ENCODE measurements at places on chromosomes 7 and 10.

DNA sequence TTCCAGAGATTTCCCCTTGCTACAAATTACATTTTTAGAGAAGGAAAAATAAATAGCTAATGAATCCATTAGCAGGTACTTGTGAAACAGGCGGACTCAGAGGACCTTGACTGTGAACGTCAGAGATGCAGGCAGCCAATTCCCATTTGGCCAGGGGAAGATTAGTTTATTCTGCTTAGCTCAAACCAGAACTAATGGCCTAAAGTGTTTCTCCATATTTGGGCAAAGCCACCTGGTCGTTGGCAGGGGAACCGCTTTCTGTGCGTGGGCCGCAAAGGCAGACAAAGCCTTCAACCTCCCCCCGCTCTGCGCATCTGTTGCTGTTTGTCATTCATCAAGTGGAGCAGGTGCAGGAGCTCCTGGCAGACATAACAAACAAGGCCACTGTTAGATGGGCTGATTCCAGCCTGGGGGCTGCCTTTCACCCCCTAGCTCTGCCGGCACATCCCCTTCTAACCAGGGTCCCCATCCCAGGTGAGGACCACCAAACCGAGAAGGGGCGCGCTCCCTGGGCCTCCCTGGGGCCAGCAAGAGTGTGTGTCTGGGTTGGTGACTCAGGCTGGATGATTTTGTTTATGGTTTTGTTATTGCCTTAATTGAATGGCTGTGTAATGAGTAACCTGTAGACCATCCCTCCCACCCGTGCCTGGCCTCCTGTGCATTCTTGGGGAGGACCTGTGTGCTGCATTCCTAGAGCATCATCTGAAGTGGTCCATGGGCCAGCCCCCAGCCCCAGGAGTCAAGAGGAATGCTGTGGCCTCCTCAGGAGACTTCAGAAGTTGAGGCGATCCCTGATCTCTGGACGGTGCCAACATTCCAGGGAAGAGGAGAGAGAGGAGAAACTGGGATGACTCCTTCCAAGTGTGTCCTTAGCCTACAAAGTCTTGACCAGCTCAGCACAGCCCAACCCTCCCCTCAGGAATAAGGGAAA, 14.5 kb upstream of the CPA1 start:
- no peak for DNase-seq

DNA sequence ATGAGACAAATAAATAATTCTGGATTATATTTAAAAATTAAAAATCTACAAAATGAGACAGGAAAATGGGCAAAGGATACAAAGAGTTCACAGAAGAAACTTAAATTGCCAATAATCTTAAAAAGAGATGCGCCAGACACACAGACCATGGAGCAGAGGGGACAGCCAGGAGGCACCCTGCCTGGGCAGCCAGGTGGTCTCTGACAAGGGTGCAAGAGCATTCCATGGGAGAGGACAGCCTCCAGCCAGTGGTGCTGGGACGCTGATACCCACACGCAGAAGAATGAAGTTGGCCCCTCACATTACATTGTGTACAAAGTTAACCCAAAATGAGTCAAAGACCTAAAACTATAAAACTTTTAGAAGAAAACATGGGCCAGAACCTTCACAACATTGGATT, 106.3 kb downstream of the NKX6-2 start:
- DNase-seq: no peak

DNA sequence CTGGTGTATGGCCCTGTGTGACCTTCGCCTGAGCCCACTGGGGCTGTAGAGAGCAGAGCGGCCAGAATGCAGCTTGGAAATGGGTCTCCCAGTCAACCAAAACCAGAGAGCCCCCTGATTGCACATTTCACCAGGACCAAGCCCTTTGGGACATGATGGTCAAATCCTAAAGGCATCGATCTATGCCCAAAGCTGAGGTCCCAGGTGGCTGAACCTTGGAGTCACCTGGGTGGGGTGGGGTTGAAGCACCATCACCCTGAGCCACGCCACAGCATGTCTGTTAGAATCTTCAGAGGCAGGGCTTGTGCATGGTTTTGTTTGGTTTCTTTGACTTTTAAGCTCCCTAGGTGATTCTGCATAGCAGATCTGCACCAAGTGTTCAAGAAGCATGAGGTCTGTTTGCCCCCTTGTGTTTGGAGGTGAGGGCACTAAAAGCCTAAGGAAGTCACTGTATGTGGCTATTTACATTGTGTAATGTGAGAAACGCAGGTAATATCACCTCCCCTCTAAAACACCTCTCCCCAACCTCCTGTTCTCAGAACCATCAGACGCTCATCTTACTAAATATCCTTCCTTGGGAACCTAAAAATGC, 9.6 kb downstream of the PKD1L1 start:
- no peak for DNase-seq

- no peak for DNase-seq
Measured at GRCh38 chr7:81503336-81503735, 266.5 kb downstream of the HGF start.

DNA sequence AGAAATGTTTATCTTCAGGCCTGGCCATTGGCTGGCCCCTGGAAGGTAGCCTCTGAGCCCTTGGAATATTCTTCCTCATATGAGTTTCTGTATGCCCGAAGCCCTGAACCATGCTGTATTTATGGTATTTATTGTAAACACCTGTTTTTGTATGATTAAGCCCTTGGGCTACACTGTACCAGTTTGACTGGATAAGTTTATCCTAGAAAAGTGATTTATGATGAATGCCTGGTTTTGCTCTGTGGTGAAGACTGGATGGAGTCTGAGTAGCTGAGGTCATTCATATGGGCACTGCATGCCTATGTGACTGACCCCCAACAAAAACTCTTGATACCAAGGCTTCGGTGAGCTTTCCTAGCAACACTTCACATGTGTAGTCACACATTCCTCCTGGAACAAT, 66.7 kb downstream of the CASD1 start:
- no peak for DNase-seq

DNA sequence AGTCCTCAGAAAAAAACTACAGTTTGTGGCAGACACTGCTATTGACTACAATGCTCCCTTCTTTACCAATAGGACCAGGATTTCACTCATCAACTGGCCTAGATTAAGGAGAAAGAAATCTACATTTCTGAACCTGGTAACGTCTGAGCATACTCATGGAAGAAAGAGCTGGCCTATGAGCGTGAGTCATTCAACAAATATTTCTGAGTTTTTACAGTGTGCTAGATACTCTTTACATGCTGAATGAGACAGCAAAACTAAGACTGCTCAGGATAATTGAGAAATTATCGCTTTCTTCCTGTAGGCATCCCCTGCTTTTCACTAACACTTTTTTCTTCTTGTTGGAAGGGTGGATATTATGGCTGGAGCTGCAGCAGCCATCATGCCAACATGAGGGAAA, 609.7 kb downstream of the TNS3 start:
- DNase-seq: no peak

DNA sequence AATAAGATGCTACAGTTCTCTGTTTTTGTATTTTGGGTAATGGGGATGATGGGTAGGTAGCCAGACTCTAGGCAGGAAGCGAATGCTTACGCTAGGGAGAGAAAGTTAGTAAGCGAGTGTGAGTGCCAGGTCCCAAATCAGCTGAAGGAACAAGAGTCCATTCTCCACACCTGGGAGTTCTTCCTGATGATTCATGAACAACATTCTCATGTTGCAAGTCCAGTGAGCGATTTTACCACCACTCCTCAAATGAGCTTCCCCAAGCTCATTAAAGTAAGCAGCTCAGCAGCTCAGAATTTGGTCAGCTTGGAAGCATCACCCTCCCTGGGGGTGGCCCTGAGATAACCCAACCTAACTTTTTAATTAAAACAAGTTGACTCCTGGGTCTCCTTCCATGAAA, 27.3 kb downstream of the SH3PXD2A start:
- DNase-seq: no peak

DNA sequence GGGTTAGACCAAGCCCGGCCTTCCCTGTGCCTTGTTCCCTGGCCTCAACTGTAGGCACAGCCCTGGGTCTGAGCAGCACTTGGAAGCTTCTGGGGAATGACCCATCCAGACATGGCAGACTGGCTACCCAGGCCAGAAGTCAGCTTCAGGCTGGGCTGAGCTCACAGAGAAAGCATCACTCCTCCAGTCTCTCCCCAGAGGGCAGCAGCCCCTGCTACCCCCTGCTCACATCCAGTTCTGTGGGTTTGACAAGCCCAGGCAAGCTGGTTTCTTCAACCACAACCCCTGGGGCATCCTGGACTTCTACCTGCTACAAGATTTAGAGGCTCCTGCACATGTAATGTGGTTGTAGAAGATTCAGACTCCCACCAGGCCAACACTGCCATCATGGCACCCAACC, 9.0 kb downstream of the C10orf71 start:
- no peak for DNase-seq

DNA sequence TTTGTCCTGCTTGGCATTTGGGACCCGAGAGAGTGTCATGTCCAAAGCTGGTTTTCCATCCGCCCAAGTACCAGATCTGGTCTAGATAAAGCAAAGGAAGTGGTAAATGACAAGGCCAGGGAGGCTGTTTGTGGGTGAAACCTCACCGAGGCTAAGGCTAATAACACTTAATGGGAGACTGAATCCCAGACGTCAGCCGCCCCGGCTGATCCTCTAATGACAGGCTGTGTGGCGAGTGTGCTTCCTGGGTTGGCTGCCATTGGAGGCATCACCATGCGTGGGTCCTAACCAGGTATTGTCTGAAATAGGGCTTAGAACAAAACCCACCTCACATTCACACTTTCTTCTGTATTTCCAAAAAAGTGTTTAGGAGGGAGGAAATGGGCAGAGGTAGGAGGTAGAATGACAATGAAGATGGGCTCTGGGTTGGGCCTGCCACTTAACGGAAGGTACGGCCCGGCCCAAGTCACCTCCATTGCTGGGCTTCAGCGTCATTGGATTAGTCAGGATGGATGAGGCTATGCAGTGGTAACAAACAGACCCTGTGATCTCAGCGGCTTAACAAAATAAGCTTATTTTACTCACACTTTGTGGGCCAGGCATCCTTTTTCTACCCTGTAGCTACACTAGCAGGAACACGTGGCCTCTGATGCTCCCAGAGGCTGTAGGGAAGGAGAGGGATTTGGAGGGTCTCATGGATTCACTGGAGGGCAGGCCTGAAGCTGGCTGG, 59.7 kb downstream of the PROSER2 start:
- DNase-seq: no peak

DNA sequence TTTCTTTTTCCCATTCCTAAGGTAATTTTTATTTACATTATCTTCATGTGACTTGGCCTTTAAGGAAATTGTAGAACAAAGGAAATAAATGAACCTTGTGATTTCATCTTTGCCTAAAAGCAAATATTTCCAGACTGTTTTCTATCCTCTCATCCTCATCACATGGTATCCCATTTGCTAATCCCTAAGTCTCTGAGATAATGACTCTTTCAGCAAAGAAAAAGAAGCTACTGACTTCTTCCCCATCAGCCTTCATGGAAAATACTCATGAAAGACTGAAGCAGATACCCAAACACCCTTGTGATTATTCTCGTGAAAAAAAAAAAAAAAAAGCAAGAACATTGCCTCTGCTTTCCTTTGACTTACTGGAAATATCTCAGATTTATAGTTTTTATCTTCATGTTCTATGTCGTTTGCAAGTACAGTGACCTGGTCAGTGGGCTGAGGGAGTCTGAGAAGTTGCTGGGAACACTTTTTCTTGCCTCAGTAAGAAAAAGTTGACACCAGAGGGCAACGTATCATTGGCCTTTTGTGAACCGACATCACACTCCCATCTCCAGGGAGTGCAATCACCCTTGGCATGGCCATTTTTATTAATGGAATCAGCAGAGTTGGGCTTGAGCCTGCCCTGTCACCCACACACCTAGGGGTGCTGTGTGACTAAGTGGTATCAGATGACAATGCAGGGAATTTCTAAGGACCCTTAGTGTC, 246.0 kb upstream of the KMT2E start:
- DNase-seq: no peak

- no peak for DNase-seq
Measured at GRCh38 chr10:17422931-17423330, 31.5 kb downstream of the ST8SIA6 start.

- DNase-seq: no peak
Measured at GRCh38 chr10:124998624-124999291, 56.8 kb downstream of the ZRANB1 start.

GRCh38 chr7:21327422-21328409, 100.2 kb upstream of the SP4 start:
- no peak for DNase-seq

- no peak for DNase-seq
Measured at GRCh38 chr7:111832174-111832573, 269.9 kb upstream of the IMMP2L start.

- no peak for DNase-seq
Measured at GRCh38 chr7:101507791-101508252, 121.3 kb downstream of the MYL10 start.

- DNase-seq: no peak
Measured at GRCh38 chr10:33422471-33423153, 88.1 kb upstream of the NRP1 start.

GRCh38 chr7:7673240-7673550, 32.6 kb downstream of the UMAD1 start:
- DNase-seq: no peak

DNA sequence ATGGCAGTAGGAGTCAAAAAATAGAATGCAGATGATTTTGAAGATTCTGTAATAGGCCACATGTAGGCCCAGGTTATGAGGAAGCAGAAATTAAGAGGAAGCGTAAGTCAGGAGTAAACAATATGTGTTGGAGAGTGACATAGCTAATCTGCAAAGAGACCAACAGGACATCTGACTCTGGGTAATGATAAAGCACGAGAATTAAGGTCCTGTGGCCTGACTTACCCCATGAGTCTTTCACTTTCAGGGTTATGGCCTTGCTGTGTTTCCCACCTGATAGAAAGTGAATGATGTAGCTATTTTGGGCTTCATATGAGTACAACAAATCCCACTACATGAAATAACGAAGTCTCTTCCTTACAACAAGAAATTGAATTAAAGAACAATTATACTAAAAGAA, 393.0 kb downstream of the MAGI2 start:
- DNase-seq: no peak

- no peak for DNase-seq
Measured at GRCh38 chr7:97446361-97446760, 285.5 kb upstream of the TAC1 start.

All from CD4-positive, alpha-beta T cell treated with Interleukin-6 at 100 ng/mL for 8 hours (primary cell).